ENCODE measurements at places on chromosomes 5 and 9.

- no peak for DNase-seq
Measured at GRCh38 chr9:18007621-18008020, 428.8 kb downstream of the SH3GL2 start.

GRCh38 chr5:95057615-95058014 is 227.3 kb downstream of the MCTP1 start:
- DNase-seq: no peak

- DNase-seq: no peak
Measured at GRCh38 chr5:12125895-12126294, 221.6 kb upstream of the CTNND2 start.

DNA sequence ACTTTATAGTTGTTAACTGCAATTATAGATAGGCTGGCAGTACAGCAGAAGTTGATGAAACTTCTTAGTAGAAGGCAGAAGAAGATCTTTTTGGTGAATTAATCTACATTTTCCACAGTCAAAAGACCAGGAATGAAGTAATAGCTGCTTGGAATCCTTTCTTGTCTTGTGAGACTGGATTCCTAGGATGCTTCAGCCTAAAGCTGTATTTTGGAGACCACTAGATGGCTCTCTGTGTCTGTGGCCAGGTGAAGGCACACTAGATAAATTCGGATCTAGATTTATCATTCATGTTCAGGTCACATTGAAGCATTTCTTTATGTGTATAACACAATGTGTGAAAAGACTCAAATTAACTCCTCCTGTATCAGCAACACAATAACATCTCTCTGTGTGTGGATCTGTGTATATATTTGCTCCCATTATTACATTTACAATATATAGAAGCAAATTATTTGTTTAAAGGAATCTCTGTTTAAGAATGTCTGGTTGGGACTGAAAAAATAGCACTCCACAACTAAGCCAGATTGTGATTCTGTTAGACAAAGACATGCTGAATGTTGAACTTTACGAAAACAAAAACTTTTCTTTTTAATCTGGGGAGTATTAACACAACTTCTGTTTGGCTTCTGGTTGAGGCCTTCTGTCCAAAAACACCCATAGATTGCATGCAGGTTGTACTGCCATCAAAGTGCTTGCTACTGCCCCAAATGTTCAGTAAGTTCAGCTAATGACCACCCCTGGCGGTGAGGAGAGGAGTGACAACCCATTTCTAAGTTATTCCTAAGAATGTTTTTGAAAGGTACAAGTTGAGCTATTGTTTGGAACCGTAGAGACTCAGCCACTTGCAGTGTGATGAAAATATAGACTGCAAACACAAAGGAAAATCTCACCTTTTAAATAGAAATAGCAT is 10.6 kb downstream of the GRIN3A start:
- DNase-seq: no peak

GRCh38 chr5:172958331-172959046 is 735 bp upstream of the RPL26L1 start:
- no peak for DNase-seq

GRCh38 chr5:32076699-32077695 is 97.1 kb downstream of the GOLPH3 start:
- DNase-seq: peak; percentile 60

GRCh38 chr5:88553986-88554385 is 285.3 kb upstream of the TMEM161B start:
- no peak for DNase-seq

DNA sequence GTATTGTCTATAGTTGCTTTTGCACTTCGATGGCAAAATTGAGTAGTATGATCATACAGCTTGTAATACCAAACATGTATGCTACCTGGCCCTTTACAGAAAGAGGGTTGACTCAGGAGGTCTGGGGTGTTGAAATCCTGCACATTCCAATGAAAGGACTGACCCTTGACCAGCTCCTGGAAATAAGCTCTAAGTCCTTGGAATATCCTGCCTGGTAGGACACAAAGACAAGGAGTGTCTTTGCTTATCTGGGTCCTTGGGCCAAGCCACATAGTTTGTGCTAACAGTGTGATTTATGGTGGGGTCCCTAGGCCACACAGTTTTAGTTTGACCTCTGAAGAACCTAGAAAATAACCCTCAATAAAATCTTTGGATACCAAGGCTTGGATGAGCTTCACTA is 89.3 kb upstream of the FTMT start:
- DNase-seq: no peak

DNA sequence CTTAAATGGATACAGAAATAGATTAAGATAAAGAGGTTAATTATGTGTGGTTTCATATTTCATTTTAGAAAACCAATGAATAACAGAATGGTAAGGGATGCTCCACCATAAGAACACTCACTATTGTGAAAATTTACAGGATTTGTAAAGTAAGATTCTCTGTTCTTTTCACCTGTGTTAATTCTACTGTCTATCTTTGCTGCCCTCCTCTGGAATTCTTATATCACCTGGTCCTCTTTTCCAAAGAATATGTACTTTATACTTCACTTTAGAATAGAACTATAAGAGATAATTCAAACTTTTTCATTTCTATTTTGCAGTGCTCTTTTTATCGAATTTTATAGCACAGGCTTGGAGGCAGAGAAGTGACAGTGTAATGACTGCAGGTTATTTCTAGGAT is 213.4 kb downstream of the LURAP1L start:
- no peak for DNase-seq

DNA sequence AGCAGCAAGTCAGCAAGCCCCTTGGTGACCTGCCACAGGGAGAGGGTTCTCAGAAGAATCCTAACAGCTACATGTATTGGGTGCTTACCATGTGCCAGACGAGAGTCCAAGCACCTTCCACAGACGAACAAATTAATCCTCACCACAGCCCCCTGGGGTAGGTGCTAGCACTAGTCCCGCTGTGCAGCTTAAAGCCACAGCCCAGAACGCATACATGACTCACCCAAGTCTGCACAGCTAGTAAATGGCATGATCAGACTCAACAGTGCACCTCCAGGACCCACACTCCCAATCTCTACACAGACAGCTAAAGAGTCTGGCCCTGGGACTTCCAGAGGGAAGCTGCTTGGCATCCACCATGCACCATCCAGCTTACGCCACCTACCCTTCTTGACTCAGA is 111.5 kb downstream of the PAX5 start:
- DNase-seq: no peak

DNA sequence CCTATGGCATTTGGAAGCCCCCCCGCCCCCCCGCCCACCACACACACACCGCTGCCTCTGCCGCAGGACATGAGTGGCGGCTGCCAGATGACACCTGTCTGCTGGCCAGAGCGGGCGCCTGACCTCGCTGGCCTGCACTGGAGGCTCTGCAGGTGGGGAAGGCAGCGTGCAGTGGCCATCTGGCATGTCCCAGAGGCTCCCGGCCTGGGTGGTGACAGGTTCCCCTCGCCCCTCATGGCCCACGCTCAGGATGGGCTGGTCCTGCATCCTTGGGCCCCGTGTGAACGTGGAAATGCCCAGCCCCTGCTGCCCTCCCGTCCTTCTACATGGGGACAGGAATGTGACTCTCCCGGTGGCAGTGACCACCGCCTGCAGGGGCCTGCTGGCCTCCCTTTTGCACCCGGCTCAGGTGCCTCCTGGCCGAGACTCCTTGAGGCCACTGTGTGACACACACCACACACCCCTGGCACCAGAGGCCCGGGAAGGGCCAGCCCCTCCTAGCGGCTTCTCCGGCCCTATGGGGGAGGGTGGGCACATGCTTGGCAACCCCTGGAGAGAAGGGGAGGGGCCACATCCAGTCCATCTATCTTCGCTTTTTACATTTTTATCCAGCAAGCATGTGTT is 30.3 kb downstream of the IRX4 start:
- no peak for DNase-seq

DNA sequence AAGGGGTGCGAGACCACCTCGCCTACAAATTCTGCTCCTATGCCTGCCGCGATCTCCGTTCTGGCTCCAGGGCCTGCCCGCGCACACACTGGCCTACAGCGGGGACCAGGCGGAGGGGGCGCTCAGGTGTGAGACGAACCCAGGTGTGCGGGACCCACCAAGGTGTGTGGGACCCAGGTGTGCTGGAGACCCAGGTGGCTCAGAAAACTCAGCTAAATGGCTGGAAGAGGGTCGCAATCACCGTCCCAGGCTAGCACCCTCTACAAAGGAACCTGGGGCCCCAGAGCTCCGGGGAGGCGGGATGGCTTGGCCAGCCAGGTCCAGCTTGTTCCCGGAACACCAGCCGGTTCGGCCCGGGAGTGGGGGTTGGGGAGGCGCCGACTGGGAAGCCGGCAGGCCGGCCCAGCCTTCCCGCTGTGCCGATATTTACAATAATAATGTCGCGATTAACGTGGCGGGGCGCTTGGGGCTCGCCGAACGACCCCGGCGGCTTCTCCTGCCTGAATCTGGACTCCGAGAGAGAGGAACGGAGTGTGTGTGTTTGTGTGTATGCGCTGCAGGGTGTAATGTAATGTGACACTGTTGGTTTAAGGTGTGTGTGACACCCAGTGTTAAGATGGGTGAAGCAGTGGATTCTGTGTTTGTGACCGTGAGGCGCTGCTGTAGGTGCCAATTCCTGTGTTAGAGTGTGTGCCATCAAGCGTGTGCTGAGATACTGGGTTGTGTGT is 1.4 kb downstream of the PCDH1 start:
- DNase-seq: no peak

DNA sequence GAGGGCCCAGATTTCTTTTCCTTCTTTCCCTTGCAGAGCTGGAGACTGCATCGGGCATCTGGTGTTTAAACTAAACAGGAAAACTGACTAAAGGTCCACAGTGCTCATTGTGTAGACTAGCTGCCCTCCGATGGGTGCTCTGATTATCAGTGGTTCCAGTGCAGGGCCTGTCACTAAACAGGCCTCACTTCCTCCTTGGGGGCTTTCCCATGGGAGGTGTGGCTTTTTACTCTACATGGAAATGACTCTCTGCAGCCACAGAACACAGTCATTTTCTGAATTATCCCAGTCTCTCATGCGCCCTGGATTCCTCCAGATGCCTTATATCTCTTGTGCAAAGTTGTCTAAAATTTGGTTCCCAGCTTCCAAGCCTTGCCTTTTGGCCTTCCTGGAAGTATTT is 199.2 kb downstream of the TRIO start:
- no peak for DNase-seq

- no peak for DNase-seq
Measured at GRCh38 chr9:84738353-84738752, 68.8 kb downstream of the NTRK2 start.

DNA sequence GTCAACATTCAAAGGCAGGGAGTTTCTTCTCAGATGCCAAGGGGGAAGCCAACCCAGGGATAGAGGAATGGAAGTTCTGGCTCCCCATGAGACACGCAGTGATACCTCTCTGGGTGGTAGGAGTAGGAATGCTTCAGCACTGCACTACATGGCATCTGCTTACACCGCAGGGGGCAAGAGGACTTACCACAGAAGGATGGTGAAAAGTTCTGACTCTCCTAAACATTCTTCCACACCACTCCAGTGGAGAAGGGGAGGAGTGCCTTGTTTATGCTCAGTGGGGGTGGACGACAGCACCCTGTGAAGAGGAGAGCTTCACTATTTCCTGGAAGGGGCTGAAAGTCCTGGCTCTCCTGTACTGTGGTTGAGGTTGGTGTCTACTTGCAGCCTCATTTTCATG is 1011.3 kb upstream of the WWC1 start:
- no peak for DNase-seq

DNA sequence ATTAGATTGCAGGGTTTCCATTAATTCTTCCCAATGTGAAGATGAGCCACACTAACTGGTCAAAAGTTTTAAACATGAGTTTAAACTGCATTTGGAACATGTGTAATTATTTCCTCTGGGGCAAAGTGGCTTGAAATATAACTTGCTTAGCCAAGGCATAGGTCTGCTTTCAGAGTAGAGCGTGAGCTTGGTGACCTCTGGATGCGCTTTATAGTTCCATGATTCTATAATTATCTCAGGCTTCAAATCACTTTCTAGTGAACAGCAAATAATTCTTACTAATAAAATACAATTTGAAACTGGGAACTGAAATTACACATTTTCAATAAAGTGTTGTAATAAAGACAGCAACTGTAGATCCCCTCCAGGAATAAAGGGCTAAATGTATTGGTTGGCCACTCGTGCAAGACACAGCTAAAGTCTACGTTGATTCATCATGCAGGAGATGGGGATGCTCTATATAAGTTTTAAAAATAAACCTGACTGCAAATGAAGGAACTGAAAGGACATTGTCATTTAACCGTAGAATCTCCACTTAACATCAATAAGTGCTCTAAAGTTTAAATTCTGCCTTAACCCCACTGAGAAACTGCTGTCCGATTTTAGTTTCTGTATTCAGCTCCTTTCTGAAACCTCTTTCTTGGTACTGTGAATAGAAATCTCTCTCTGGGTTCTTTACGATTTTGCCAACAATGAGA is 460.0 kb downstream of the PSAT1 start:
- no peak for DNase-seq

- no peak for DNase-seq
Measured at GRCh38 chr9:88536023-88536324, 996 bp downstream of the NXNL2 start.

DNA sequence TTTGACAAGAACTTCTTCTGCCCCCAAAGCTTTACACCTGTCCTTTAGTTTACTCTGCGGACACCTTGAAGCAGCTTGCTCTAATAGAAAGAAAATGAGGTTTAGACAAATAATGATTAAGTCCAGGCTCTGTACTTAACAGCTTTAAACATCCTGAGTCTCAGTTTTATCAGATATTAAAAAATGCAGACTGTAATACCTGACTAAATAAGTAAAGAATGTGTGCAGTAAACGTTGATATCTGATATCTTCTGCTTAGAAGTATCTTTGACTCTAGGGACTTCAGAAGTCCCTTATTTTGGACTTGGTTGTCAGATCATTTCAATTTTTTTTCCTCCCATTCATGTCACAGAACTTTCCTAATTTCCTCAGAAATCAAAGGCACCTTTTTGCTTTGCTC is 1060.4 kb downstream of the CDH12 start:
- no peak for DNase-seq

GRCh38 chr9:22214497-22215031 is 205.5 kb upstream of the CDKN2B start:
- no peak for DNase-seq

GRCh38 chr5:40166802-40167201 is 512.9 kb upstream of the PTGER4 start:
- DNase-seq: no peak

- peak; percentile 20 for DNase-seq
Measured at GRCh38 chr5:144549580-144549979, 378.9 kb downstream of the KCTD16 start.

- no peak for DNase-seq
Measured at GRCh38 chr5:24823625-24824024, 178.8 kb upstream of the CDH10 start.

DNA sequence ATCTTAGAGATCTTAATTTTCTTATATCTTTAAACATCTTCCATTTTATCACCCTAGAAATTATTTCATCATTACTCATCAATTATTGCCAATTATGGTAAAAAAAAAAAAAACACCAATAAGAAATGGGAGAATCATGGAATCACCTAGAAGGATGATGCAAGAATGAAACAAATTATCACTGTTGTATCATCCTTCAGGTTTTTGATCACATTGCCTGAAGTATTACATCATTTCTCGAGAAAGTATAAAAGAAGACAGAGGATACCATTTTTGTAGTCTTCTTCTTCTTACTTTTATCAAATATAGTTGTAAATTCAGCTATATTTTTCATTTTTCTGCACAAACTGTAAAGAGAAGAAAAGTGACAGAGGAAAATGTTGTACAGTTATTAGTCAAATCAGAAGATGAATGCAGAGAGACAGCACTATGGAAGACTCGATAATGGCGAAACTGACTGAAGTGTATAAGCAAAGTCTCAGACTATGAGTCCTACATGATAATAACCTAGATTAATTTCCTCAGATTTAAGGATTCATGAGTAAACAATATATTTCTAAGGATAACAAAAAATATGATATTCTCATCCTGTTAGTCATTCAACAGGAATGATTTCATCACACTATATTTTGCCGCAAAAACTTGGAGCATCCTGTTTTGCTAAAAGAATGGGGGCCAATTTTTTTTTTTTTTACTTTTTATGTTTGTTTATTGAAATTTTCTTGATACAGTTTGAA is 5.9 kb upstream of the STC2 start:
- DNase-seq: no peak

Data from left kidney (tissue), 8 donors.